Activated CD4-positive, alpha-beta T cell treated with anti-CD3 and anti-CD28 coated beads, Interleukin-2, amount 50 U/mL, for 1 hour (primary cell): ENCODE measurements at places on chromosomes 5 and 9.

- DNase-seq: no peak
Observed at GRCh38 chr5:74161170-74161569, 479.4 kb downstream of the ENC1 start.

DNA sequence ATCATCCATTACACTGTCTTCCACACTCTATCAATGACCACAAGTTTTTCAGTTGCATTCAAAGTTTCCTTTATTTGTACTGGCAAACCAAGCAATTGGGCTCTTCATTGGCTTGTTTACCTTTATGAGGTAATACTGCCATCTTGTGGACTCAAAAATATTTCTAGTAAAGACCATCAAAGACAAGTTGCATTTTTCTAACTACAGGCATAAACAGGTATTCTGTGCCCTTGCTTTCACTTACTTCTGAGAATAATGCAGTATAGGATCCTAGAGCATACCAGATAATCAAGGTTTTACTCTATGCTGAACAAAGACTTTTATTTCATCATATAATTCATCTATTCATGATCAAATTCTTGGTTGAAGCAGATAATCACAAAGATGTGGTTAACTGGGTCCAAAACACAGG, 173.7 kb upstream of the POU5F2 start:
- no peak for DNase-seq

GRCh38 chr5:169876386-169876785, 103.9 kb downstream of the INSYN2B start:
- DNase-seq: no peak

- no peak for DNase-seq
Observed at GRCh38 chr5:102903074-102903871, 148.2 kb downstream of the PAM start.

GRCh38 chr9:37623267-37623666, 27.5 kb upstream of the FRMPD1 start:
- DNase-seq: no peak

- no peak for DNase-seq
Observed at GRCh38 chr5:45162974-45163373, 354.2 kb downstream of the MRPS30 start.

GRCh38 chr9:131478421-131478868, 24.3 kb upstream of the POMT1 start:
- peak; percentile 66 for DNase-seq

GRCh38 chr5:176133877-176134276, 104.3 kb upstream of the SIMC1 start:
- DNase-seq: no peak

DNA sequence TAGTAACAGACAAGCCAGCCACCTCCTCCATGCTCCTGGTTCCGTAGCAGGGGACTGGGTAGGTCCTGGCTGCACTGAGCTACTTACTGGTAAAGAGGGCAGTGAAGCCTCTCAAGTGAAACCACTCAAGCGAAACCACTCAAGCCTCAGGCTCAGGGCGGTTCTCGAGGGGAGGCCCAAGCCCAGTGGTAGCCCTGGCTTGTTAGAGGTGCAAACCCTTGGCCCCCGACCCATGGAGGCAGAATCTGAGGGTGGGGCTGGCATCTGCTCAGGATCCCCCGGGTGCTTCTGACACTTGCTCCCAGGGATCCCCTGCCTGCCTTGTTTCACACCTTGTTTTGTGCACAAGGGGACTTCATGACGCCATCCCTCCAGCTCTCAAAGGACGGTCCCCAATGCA, 76.5 kb upstream of the OLFM1 start:
- no peak for DNase-seq

DNA sequence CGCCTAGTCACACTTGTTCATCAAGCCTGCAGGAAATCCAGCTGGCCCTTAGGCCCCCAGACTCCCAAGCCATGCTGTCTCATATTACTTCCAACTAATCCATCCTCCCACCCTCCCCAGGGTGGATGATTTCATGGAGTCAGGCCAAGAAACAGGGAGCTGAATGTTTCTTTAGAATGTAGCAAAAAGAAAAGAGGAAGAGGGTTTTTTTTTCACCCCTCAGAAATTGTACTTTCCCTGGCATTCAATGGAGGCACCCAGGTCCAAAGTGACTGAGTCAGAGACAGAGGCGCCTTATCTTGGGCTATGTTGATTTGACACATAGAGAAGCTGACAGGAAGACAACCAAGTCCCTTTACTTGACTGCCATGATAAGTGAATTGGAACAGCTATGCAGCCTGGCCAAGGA, 260.2 kb upstream of the NR4A3 start:
- no peak for DNase-seq

DNA sequence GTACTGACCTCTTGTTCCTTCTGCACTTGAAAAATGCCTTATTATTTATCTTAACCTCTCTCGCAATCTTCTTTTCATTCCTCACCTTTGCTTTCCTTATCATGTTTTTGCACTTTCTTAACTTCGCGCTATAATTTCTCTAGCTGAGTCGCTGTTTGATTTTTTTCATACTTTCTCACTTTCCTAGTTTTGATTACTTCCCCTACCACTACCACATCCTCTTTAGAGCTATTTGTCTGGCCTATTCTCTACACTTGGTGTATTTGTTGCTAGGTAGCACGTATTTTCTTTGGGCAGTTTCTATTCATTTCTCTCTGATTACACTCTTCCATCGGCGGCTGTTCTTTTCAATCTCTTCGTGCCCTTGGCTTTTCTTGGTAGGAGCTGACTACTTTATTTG, 611.8 kb downstream of the BNC2 start:
- no peak for DNase-seq

DNA sequence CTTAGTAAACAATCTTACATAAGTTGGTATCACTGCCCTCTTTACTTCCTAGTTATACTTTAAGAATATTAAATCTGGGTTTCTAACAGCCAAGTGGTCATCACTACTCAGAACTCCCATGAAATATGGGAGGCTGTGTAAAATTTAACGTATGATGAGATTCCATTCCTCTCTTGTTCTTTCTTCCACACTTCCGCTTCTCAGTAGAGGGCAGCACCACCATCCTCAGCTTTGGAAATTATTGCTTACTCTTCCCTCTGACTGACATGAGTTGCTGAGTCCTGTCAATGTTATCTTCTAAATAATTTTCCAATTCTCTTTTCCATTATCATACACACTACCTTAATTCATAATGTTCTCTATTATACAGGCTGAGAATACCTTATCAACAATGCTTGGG, 194.0 kb downstream of the RFX3 start:
- DNase-seq: no peak

GRCh38 chr5:66438087-66438486, 158.1 kb upstream of the MAST4 start:
- no peak for DNase-seq

GRCh38 chr5:76811214-76811613, 7.6 kb upstream of the F2RL1 start:
- DNase-seq: no peak

GRCh38 chr9:9565700-9566099, 1047.1 kb downstream of the PTPRD start:
- DNase-seq: no peak

- no peak for DNase-seq
Observed at GRCh38 chr9:95150903-95151302, 166.6 kb downstream of the FANCC start.

DNA sequence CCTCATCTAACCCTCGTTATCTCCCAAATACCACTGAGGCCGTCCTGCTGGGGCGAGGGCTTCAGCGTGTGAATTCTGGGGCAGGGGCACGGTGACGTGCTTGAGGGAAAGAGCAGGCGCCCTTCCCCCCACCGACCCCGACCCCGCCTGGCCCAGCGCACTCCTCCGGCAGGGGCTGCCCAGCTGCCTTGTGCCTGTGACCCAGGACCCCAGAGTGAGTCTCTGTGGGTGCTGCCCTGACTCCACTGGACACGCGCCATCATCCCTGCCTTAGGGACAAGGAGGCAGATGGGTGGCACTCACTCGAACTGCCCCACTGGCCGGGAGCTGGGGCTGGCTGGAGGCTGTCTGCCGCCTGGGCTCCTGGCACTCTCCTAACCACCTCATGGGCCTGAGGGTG, 136.2 kb upstream of the LPCAT1 start:
- no peak for DNase-seq

DNA sequence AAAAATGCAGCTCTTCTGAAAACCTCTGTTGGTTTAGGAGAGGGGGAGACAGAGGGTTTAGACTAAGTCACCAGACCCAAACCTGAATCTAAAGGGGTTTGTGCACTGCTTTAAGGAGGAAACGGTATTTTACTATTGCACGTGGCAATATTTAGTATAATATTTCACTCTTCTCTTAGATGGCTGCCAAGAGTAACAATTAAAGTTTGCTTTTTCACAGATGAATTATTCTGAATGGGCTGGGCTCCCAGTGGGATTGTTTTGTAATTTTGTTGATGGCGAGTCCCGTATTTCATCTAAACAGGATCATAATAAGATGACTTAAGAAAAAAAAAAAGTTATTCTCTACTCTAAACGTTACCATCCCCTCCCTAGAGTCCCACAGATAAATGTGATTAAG, 245.4 kb downstream of the PCSK5 start:
- DNase-seq: no peak

DNA sequence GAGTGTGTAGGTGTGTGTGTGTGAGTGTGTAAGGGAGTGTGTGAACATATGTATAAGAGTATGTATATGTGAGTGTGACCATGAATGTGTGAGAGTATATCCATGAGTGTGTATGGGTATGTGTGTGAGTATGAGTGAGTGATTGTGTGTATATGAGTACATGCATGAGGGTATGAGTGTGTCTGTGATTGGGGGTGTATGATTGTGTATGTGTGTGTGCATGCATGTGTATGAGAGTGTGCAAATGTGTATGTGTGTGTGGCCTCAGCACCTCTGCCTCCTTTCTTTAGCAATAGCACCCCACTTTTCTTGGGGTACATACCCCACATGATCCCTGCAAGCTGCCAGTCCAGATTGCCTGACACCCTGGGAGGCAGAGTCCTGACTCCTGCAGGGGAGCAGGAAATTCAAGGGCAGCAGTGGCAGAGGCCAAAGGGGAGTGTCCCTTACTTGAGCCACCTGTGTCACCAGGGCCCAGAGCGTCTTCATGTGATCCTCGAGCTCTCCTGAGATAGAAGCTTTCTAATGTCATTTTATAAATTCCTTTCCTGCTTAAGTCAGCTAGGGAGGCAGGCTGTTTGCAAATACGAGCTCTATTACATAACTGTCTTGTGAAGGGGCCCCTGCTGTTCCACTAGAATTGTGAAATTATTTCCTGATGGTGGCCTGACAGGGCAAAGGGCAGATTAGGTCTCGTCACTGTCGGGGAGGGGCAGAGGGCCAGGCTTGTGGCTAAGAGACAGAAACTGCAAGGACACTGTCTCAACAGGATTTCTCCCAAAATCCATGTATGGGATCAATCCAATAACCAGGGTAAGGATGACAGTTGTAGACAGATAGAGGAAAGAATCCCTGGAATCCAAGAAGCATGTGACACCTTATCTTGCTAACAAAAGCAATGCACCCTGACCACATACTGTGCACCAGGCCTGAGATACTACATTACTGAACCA, 389.1 kb downstream of the GADD45G start:
- DNase-seq: no peak

DNA sequence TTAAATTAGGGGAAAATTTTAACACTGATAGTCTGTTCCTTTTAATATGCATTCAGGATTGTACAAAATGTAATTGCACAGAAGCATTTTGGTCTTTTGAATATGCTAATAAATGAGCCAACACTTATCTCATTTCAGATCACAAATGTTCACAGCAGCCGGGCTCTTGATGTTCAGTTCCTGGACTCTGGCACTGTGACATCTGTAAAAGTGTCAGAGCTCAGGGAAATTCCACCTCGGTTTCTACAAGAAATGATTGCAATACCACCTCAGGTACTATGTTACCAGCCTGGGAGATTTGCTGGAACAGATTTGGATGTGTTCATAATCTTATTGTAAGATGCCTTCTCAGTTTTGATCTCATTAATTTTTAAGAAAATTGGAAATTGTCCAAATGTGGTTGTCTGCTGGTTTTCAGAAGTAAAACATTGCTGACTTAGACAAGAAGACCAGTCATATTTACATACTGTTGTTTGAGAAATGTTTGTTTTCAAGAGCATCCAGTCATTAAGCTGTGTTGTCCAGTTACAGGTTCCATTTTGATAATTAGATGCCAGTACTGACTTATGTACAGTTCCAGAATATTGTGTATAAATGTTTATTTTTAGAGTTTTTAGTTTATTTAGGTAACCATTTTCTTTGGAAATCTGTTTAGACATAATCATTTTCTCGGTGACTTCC, 23.0 kb upstream of the TMOD1 start:
- DNase-seq: no peak

DNA sequence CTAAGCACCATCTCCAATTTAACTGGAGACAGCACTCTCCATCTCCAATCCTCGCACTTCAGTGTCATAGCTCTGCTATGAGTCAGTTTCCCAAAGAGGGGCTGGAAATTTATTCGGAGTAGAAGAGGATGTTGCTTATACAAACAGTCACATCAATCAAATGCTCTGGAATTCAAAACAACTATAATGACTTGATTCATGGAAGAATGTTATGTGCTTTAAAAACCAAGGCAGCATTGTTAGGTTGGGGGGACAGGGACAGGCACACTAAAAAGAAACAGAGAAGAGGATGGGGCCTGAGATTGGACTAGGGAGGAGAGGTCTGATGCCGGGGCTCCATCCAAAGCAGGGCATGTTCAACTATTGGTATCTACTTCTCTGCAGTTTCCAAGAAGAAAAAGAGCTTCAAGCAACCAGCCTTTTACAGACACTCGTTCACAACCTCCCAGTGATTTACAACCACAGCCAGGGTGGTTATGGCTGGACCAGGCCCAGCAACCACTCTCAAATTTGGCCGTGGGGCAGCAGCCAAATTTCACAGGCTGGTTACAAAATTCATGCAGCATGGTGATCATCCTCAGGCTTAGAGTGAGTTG, 117.5 kb upstream of the ZNF366 start:
- DNase-seq: no peak

DNA sequence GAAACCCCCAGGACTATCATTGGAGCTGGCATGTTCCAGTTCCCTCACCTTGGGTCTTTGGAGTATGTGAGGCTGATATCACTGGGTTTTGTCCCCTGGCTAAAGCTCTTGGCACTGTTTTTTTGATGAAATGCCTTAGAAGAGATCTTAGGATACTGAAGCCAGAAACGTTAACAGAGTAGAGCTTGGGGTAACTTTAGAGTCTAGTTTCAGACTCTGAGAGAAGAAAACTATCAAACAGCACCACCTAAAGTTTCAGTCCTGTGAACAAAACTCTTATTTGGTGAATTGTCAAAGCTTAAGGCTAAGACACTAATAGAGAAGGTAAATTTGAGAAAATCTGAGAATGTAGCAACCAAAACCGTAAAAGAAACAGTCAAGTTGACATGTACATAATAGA, 111.7 kb upstream of the PUM3 start:
- no peak for DNase-seq
